ENCODE measurements at places on chromosomes 13 and 19.

DNA sequence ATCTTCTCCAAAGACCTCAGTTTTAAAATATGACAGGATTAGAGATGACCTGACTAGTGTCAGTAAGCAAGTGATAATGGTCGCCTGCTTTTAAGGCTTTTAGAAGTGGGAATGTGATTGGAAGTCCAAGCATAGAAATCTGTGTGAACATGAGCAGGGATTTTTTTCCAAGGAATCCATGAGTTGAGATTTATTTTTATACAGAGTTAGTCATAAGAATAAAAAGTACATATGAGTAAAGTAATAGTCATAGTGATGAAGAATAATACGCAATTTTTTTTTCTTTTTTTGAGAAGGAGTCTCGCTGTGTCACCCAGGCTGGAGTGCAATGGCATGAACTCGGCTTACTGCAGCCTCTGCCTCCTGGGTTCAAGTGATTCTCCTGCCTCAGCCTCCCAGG is 1.6 kb downstream of the ZNF546 start:
- DNase-seq: no peak

DNA sequence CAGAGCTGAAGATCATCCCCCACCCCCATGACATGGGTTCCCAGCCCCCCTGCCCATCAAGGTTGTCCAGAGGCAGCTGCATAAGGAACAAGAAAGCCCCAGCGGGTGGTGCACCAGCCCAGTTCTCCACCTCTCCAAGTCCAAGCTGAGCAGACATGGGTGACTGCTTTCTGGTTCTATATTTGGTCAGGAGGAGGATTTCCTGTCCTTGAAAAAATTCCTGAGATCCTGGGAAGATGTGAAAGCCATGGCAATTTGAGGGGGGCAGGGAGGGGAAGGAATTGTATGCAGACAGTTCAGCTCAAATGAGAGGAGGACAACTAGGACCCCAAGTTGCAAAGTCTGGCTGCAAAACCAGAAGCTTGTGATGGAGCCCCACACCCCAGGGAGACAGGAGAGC is 55.4 kb upstream of the ADGRE5 start:
- DNase-seq: no peak

DNA sequence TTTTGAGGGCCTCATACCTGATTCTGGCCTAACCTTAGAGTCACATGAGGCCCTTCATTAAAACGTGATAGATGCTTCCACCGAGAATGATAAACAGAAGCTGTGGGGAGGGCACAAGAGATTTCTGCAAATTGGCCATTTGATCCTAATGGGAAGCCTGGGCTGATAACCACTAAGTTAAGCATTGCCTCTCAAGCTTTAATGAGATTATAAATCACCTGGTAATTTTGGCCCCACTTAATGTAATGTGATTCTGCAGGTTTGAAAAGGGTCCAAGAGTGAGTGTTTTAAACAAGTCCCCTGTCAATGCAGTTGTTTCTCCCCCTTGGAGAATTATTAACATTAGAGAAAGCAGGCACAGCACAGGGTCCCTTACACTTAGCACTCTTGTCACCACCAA is 42.0 kb downstream of the ZNF486 start:
- no peak for DNase-seq

- DNase-seq: no peak
These were observed 318.7 kb upstream of the KLF12 start for GRCh38 chr13:74452881-74453280.

GRCh38 chr13:113413178-113413897 is 40.0 kb downstream of the ADPRHL1 start:
- DNase-seq: no peak

DNA sequence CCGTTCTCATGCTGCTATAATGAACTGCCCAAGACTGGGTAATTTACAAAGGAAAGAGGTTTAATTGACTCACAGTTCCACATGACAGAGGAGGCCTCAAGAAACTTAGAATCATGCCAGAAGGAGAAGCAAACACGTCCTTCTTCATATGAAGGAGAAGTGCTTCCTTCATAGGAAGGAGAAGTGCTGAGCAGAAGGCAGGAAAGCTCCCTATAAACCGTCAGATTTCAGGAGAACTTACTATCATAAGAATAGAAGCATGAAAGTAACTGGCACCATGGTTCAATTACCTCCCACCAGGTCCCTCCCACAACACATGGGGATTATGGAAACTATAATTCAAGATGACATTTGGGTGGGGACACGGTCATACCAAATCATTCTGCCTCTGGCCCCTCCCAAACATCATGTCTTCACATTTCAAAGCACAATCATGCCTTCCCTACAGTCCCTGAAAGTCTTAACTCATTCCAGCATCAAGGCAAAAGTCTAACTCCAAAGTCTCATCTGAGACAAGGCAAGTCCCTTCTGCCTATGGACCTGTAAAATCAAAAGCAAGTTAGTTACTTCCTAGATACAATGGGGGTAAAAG is 10.6 kb downstream of the ACOD1 start:
- no peak for DNase-seq

DNA sequence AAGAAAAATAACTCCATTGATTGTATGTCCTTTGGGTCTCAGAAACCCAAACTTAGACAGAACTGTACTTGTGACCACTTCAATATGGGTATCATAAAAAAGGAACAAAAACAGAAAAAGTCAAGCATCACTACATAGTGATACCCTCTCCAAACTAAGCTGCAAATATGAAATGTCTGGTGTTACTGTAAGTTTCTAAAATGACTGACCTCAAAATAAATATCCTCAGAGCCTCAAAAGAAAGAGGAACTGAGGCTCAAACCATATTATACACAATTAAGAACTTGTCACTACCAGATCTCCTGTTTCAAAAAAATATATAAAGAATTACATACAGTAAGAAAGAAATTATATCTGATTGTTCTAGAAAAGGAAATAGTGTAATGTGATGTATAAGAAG is 787.9 kb upstream of the KLHL1 start:
- DNase-seq: no peak

GRCh38 chr19:8695501-8695900 is 3.1 kb downstream of the ACTL9 start:
- DNase-seq: no peak

DNA sequence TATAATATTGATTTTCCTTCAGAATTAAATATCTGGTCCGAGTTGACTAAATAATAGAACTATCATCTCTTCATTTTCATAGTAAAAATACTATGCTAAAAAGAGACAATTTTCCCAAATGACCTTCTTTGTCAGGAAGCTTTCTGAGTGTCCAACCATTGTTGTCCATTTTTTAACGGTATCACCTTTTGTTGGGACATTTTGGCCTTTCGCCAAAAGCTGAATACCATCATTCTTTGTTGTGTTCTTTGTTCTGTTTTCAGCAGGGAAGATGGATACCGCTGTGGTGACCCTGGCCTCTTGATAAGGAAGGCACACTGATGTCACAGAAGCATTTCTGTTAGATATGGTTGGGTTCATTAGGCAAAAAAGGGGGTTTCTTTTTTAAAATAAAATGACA is 654.4 kb upstream of the GPC6 start:
- no peak for DNase-seq

DNA sequence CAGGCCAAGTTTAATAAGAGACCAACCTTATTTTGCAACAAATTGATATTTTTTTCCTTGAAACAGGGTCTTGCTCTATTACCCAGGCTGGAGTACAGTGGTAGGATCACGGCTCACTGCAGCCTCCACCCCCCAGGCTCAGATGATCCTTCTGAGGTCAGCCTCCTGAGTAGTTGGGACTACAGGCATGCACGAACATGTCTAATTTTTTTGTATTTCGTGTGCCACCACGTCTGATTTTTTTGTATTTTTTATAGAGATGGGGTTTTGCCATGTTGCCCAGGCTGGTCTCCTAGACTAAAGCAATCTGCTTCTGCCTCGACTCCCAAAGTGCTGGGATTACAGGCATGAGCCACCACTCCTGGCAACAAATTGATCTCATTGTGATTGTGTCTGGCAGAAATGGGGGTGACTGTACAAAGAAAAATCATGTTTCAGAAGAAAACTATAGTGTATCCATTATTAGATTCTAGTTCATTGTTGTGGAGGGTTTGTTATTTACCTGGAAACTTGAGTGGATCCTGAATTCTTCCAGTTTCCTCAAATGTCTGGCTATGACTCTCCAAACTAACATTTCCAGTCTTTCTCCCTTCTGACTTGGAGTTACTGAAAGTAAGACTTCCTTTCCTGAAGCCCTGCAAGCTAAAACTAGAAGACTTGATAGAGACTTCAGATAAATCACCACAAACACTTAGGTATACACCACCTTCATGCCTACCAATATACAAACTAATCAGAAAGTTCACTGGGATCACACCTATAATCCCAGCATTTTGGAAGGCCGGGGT is 17.3 kb upstream of the AKT2 start:
- no peak for DNase-seq

GRCh38 chr13:39317291-39317690 is 279.0 kb downstream of the NHLRC3 start:
- no peak for DNase-seq

GRCh38 chr19:4991538-4991937 is 22.6 kb downstream of the KDM4B start:
- no peak for DNase-seq

GRCh38 chr13:97826421-97827012 is 127.0 kb upstream of the IPO5 start:
- no peak for DNase-seq

- peak; percentile 54 for DNase-seq
These were observed 1.0 kb downstream of the GRIK5 start for GRCh38 chr19:42068756-42069571.

DNA sequence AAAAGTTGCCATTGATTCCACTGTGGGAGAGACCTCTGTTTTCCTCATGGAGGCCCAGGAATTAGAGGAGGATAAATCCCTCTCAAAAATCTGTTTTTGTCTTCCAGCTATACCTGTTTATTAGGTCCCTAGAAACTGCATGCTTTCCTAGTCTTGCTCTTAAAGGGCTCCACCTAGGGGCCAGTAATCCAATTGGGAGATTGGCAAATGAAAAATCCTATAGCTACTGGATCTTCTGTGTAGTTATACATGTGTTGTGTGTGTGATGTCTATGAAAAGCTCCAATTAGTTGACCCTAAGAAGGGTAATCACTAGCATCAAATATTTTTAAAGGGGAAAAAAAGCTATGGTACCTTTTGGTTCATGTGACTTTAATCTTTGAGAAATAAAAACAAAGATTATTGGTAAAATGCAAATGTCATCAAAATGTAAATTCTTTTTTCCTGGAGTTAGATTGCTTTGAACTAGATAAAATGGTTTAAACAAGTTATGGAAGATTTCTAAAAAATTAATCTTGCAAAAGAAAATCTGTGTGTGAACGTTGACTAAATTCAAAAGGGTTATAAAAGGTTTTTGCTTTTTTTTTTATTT is 63.4 kb upstream of the C1QTNF9B start:
- peak; percentile 21 for DNase-seq

DNA sequence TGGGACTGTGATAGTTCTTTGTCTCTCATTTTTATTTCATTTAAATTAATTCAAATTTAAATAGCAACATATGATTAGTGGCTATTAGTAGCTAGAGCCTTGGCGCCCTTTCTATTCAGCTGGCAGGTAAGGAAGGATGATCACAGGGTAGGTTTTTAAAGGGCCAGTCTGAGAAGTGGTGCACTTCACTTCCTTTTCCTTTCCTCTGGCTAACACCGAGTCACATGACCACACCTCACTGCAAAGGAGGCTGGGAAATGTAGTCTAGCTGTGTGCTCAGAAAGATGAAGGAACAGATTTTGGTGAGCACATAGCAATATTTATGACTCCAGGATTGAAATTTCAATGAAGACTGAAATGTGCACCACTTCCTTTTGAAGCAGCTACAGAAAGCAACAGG is 128.7 kb downstream of the TSHZ3 start:
- DNase-seq: peak; percentile 46

- DNase-seq: peak; percentile 97
These were observed 3.8 kb downstream of the DOCK9 start for GRCh38 chr13:98974053-98974452.

DNA sequence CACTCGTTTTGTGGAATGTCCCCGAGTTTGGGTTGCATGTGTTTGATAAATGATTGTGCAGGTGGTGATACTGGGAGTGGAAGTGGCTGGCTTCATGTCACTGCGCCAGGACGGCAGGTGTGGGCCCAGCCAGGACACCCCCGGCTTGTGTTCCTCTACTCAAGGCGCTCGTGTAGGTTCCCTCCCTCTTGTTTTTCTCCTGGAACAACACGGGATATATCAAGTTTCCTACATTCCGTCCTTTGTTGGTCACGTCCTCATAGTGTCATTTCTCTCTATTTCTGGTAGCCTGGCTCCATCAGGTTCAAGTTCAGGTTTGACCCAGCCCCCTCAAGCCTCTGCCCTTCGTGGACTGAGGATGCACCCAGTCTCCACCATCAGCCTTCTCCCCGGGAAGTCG is 16.3 kb downstream of the IL17D start:
- no peak for DNase-seq

DNA sequence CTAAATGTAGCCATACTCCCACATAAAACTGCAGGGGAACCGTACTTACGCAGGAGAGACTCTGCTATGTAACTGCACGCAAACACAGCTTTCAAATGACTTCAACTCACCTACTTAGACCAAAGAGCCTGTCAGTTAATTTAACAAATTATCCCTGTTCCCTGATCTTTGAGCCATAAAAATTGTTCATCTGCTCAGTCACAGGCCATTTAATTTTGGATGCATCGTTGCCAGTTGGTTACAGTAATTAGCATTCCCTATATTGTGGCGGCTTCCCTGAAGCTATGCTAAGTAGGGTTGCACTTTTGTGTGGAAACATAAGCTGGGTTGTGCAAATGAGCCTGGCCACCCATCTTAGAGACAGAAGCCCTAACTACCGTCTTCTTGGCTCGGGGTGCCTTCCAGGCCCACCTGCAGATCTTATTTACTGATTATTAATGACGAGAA is 21.2 kb upstream of the OBI1 start:
- no peak for DNase-seq

GRCh38 chr13:64417581-64417980 is 2812.6 kb downstream of the PCDH9 start:
- no peak for DNase-seq

DNA sequence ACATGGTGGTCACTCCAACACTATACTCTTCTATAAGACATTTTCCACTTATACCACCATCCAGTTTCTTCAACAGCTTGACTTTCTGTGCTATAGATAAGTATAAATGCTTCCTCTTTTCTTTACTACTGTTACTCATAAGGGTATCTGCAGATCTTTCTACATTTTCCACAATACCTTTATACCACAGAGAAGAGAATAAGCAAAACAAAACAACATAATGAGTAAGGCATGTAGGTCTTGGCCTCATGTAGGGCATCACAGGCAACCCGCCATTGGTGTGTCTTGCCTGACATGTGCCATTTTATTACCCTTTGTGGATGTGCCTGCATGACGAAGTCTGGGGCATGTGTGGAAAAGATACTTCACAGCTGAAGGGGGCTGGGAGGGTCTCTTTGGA is 265.3 kb upstream of the STARD13 start:
- DNase-seq: peak; percentile 25

DNA sequence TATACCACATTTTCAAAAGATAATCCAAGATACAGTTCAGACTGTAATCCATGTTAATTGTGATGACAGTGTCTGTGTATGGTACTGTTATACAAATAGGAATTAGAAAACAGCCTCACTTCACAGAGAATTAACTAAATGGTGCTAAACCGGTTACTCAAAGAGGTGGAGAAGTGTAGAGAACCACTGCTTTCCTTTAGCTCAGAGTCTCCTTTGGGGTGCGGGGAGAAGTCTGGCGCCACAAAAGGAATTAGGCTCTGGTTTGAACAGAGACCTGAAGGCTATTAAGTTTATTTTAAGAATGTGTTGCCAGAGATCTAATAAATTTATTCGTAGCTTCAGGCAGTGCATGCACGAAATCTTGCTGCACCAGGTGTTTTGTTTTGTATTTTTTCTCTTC is 65.8 kb downstream of the FREM2 start:
- DNase-seq: no peak
